OCI-LY7 (cell line): ENCODE measurements at places on chromosomes 16 and 17.

DNA sequence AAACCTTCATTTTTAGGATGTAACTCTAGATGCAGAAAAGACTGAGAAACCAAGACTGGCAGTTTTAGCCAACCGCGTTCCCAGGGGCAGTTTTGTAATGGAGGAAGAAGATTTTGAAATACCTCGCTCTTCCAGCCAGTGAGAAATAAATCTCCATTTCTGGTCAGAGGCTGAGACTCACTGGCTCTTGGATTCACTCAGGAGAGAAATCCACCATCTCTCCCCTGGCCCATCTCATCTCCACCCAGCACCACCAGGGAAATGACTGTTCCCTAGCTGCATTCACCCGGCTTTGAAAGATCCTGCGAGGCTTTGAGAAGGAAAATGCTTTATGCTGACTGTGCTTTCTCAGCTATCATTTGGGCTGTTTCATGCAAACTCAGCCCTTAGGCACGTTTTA is 185.2 kb downstream of the SOX9 start:
- DNase-seq, result no peak

GRCh38 chr16:87958632-87959031 is 7.4 kb downstream of the BANP start:
- DNase-seq, result no peak

- no peak for DNase-seq
These were observed 189.0 kb downstream of the SLC39A11 start for GRCh38 chr17:72903522-72903921.

DNA sequence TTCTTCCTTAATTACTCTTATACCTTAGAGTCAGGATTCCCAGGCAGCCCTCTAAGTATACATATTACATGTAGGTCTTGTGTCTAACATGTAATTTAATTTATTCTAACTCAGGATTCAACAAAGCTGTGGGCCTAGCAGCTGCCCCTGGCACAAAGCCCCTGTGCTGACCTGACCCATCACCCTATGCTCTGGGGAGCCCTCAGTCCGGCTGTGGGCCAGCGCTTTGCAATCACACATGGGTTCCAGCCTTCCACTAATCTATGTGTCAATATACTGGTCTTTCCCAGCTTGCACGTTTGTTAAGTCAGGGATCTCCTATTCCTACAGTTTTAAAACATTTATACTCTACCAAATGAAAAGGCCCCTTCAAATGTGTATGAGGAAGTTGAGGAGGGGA is 62.7 kb upstream of the SREBF1 start:
- no peak for DNase-seq

DNA sequence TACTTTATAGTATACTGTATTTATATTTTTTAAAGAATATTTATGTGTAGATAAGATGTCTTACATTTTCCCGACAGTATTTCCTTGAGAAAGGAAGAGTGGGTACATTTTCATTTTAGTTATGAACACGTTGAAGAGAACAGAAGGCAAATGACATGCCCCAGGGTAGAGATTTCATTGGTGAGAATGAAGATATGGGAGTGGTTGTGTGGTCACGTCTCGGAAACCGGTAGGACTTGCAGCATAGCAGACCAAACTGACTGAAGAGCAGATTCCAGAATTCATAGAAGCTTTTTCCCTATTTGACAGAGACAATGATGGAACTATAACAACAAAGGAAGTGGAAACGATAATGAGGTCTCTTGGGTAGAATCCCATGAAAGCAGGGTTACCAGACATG is 71.7 kb downstream of the KCNJ2 start:
- no peak for DNase-seq

DNA sequence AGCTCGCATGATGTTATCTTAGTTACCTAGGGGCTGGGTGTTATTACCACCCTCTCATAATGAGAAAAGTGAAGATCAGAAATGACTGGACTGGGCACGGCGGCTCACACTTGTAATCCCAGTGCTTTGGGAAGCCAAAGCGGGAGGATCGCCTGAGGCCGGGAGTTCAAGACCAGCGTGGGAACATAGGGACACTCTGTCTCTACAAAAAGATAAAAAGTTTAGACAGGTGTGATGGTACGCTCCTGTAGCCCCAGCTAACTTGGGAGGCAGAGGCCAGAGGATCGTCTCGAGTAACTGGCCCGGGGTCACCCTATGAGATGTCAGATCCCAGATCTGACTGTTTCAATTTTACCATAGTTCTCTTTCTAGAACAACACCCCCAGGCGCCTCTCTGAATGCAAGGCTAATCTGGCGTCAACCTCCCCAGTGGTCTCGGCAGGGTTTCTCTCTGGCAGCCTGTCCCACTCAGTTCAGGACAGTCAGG is 1.9 kb upstream of the CCDC102A start:
- no peak for DNase-seq

- peak; percentile 98 for DNase-seq
These were observed 28.6 kb downstream of the SLC38A8 start for GRCh38 chr16:84013787-84014569.

DNA sequence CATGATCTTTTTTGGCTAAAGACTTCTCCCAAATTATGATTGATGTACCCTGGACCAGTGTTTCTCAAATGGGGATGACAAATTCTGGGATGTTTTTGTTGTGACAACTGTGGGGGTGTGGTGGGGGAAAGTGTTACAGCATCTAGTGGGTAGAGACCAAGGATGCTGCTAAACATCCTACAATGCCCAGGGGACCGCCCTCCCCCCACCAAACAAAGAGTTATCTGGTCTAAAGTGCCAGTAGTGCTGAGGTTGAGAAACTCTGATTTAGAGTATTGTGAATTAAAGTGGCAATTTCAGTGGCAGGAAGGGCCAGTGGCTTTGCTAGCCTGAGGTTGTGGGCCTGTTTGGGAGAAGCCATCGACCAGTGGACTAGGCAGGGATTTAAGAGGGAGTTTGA is 33.3 kb downstream of the SLC47A2 start:
- no peak for DNase-seq

- DNase-seq, result peak; percentile 58
These were observed 1.4 kb upstream of the HEXD start for GRCh38 chr17:82416771-82417170.

- DNase-seq, result no peak
These were observed 5.8 kb upstream of the ALDH3A1 start for GRCh38 chr17:19753661-19754463.

DNA sequence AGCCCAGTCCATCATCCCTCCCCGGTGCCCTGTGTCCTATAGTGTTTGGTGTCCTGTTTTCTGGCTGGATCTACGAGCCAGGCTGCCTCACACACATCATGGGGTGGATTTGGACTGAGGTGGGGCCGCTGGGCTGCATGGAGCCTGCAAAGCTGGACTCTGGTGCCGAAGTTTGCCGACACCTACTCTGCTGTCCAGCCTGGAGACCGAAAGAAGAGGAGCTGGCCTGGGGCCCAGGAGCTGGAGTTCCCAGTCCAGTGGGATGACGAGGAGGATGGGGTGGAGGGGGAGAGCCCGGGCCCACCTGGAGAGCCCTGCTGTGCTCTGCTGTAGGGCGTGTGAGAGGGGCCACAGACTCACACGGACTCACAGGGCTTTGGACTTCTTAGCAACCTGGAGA is 40.3 kb upstream of the ENPP7 start:
- no peak for DNase-seq
